Tibial artery (tissue), 4 donors: ENCODE measurements at places on chromosomes 2 and 18.

- no peak for DNase-seq
Observed at GRCh38 chr18:77197073-77197472, 52.6 kb upstream of the GALR1 start.

DNA sequence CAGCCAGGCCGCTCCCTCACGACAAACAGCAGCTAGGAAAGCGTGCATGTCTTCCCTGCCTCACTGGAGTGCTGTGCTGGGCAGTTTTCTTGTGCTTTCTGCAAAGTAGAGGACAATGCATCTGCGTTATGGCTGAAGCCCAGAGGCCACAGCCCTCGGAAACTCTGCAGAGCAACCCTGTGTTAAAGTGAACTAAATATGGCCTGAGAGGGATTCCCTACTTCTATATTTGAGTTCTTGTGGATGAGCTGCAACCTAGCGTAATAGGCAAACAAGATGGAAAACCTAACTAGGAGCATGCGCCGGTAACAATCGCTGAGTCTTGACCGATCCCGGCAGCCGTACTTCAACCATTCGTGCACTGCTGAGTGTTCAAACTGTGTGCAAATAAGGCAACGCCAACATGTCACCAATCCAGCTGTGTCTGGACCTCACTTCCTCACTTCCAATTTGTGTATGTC, 471.9 kb upstream of the HS6ST1 start:
- DNase-seq = no peak

GRCh38 chr2:7837237-7837760, 844.6 kb upstream of the ID2 start:
- no peak for DNase-seq

DNA sequence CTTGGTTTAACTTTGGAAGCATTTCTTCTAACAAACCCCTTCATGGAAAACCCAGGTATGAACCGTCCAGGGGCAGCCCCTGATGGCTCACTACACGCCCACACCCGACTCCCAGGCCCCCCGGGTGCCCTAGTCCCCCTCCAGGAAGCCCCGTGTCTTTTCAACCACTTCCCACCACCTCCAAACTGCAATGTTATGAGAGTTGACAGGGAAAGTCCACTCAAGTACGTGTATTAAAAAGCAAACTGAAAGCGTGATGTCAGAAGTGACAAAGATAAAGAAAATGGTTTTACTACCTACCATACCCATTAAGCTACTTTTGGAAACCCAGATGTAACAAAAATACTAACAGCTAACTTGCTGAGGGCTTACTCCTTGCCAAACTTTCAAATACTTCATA, 51.5 kb downstream of the L3MBTL4 start:
- no peak for DNase-seq

GRCh38 chr2:75204833-75205232, 5.5 kb upstream of the TACR1 start:
- DNase-seq = no peak

DNA sequence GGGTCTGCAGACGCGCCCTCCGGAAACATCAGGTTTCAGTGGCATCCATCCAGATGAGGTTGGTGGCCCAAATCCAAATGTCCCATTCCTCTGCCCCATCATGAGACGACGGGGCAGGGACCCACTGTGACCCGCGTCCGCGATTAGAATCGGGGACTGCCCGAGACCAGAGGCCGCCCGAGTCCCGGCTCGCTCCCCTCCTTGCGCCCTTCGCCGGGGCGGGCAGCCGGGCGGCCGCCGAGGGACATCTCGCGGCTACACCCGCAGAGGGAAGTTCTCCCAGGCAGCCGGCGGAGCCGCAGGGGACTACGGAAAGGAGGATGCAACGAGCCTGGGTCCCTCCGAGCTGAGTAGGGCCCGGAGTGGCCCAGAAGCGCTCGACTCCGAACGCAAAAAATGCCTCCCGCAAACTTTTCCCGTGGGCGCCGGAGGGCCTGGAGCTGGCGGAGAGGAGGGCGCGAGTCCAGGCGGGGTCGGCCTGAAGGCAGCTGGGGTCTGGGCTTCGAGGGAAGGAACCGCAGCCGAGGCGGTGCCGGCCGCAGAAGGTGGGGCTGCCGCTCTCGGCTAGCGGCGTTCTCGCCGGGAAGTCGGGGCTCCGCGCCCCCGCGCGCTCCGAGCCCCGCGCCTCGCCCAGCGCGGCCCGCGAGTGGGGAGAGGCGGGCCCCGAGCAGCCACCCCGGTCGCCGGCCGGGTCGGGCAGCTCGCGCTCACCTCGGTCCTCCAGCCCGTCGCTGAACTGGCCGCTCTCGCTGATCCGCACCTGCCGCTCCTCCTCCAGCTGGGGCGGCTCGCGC, 580 bp downstream of the TMEM163 start:
- no peak for DNase-seq

DNA sequence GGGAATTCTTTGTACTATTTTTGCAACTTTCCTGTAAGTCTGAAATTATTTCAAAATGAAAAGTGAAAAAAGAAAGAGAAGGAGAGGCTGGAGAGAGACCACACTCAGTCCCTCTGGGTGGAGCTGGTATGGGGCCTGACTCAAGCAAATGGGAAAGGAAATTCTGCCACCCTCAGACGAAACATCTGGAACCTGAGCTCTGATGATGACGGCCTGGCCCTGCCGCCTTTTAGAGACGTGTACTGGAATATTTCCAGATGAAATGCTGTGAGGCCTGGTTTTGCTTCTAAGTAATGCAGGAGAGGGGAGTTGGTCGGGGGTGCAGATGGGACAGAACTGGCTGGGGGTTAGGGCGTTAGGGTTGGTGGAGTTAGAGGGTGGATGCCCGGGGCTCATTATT, 57.4 kb upstream of the GLI2 start:
- no peak for DNase-seq

DNA sequence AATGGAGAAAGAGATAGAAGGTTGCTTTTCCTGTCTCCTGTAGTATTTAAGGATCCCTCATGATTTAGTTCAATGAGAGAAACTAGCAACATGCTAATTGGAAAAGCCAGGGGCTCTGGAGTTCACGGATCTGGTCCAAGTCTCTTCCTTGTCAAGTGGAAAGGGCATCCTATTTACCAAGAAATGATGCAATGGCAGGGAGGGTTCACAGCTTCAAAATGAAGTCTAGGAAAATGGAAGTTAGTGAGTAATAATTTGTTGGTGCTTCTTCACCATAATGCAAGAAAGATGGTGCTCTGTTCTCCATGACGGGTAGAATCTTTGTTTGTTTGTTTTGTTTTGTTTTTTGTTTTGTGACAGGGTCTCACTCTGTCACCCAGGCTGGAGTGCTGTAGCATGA, 34.6 kb upstream of the SP3 start:
- no peak for DNase-seq

- DNase-seq = no peak
Observed at GRCh38 chr2:1990724-1991123, 246.4 kb upstream of the PXDN start.

DNA sequence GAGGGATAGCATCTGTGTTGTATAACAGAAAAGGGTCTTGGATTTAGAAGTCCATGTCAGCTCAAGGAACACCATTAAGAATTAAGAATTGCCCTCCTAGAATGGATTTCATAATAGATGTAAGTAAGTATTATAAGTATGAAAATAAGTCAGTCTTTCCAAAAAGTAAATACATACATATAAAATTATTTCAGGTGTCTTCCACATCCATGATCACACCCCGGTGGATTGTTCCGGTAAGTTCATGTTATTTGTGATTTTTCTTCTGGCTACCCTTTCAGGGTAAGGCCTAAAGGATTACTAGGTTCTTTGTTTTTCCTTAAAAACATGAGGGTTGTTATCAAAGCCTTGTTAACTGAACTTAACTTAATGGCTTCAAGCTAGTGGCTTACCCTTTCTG, 55.9 kb downstream of the TMEM185B start:
- no peak for DNase-seq

DNA sequence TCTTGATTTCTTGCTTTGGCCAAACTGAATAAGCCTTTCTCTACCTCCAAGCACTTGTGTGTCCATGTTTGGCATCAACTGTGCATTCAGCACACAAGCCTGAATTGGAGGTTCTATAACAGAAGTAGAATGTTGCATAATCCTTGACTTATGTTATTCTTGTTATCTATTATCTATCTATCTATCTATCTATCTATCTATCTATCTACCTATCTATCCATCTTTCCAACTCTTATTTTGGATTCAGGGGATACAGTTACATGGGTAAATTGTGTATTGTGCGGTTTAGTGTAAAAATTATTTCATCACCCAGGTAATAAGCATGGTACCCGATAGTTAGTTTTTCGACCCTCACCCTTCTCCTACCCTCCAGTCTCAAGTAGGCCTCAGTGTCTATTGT, 319.6 kb downstream of the PTH2R start:
- no peak for DNase-seq

DNA sequence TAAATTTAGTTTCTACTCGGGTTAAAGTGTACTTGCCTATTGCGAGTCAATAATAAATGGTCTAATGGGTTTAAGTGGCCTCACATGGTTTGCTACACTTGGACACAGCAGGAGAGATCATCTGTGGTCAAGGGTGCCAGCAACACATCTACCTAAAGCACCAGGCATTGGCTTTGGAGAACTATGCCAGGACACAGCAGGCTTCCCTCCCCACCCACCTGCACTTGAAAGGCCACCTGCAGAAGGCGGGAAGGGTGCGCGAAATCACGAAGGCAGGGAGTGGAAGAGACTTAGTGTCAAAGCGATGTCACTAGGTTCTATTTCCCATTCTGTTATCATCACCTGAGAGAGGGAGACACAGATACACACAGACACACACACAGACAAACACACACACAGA, 44.5 kb downstream of the MYT1L start:
- DNase-seq = no peak

GRCh38 chr18:27075828-27076227, 109.3 kb downstream of the CHST9 start:
- DNase-seq = no peak

GRCh38 chr2:238700506-238701340, 147.2 kb upstream of the TWIST2 start:
- DNase-seq = no peak

GRCh38 chr2:119914266-119914665, 98.6 kb upstream of the EPB41L5 start:
- DNase-seq = no peak

DNA sequence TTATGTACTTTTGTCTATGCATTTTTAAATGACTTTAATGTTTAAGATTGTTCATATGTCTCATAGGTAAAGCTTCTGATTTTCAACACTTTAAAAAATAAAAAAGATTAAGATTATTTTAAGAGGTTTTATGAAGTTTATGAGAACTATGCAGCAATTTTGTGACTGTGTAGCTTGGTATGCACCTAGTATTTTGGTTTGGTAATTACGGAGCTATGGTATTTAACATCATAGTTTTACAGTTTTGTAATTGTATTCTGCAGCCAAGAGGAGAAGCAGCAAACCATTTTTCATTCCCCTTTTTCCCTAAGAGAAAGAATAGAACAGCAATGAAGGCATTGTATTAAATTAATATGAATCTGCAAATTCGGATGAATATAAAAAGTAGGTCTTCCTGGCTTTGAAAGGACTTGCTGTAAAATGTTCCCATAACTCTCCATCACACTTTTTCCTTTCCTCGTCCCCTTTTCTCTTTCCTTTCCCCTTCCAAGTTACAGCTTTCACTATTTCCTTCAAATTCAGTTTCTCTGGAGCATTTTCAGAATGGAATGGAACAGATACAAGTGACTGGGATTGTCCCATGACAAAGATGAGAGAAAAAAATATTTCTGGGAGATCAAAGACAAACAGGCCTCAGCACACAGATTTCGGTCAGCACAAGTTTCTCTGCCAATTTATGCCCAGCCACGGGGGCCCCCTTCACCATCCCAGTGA, 26.1 kb upstream of the PIEZO2 start:
- no peak for DNase-seq

DNA sequence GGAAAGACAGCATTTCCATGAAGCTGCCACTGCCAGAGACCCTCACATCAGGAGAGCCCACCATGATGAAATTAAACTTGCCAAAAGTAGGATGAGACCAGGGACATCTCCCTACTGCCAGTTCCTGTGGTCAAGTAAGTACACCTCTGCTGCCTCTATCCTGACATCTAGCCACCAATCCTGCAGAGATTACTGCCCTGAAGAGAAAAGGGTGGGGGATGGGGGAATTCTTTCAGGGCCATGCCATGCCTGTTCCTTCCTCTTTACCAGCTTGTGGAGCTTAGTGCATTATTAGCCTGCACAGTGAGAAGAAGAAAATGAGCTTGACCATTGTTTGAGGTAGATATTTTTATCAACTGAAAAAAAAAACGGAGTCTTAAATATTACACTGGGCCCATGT, 397.2 kb upstream of the CDH2 start:
- DNase-seq = no peak

DNA sequence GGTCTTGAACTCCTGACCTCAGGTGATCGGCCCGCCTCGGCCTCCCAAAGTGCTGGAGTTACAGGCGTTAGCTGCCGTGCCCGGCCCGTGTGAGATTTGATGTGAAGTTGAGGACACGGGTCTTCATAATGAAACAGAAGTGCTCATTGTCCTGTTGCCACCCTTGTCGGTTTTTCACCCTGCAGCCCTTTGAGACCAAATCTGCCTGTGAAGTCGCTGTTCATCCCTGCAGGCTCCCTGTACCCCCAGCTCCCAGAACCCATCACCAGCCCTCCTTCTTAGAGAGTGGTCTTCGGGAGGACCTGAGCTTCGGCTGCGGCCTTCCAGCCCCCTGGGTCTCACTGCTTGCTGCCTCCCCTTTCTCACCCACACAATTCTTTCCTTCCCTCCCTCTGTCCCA, 325.2 kb downstream of the GBX2 start:
- no peak for DNase-seq

GRCh38 chr2:10900216-10901109, 11.3 kb upstream of the KCNF1 start:
- no peak for DNase-seq

GRCh38 chr2:16127958-16128357, 187.6 kb downstream of the MYCN start:
- no peak for DNase-seq

DNA sequence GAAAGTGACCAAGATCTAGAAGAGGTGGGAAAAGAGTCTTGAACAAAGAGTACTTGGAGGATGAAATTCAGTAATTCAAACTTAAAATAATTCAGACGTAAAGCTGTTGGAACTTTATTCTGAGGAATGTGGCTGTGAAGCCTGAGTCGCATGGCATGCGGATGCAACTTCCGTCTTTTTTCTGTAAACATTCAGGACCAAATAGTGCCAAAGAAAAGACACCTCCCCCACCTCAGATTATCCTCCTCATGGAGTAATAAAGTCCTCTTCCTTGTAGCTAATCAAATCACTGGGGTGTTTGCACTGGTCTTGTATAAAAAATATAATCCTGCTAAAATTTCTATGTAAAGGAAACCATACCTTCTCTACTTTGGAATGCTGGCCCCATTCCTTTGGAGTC, 790.4 kb downstream of the TSN start:
- no peak for DNase-seq

- no peak for DNase-seq
Observed at GRCh38 chr2:5839550-5839949, 147.4 kb downstream of the SOX11 start.

DNA sequence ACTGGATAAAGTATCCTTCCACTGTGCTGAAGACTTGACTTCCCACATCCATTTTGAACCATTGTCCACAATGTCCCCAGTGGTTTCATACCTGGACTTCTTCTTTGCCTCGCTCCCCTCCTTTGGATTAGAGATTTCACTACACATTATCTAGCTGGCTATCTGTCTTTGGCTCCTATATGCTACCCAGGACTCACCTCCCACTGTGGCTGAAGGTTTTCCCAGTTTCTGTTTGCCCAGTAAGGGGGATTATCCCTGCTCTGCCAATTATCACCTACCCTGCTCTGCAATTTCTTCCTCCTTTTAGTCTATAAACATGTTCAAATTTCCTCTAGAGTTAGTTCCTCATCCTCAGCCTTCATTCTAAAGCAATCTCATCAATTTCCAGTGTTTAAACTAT, 9.1 kb downstream of the NDUFS1 start:
- no peak for DNase-seq

- DNase-seq = no peak
Observed at GRCh38 chr2:25964891-25965290, 17.4 kb downstream of the KIF3C start.
